ENCODE measurements at places on chromosomes 7 and 10.

- no peak for DNase-seq
Observed at GRCh38 chr10:130570074-130570473, 433.9 kb downstream of the GLRX3 start.

GRCh38 chr10:132157101-132157500, 29.6 kb upstream of the DPYSL4 start:
- DNase-seq = no peak

DNA sequence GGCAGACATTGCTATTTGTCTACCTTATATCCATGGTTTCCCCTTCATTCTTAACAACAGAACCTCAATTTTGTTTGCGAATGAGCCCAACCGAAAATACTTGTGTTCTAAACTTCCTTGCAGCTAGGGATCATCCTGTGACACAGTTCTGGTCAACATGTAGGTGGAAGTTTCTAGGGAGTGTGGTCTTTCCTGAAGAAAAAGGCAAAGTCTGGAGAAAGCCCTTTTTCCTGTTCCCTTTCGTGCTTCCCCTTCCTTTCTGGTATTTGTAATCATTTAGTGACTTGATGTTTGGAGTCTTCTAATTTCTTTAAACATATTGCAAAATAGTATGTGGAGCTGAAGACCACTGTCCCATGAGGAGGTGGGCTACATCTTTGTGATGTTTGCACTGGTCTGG, 2.9 kb upstream of the IFRD1 start:
- DNase-seq = no peak

GRCh38 chr7:101453617-101454016, 90.9 kb downstream of the COL26A1 start:
- no peak for DNase-seq

GRCh38 chr10:6299234-6299633, 96.5 kb downstream of the PFKFB3 start:
- no peak for DNase-seq

GRCh38 chr10:48549236-48549635, 55.6 kb downstream of the ARHGAP22 start:
- no peak for DNase-seq

GRCh38 chr10:57917019-57917418, 350.7 kb downstream of the IPMK start:
- DNase-seq = no peak

DNA sequence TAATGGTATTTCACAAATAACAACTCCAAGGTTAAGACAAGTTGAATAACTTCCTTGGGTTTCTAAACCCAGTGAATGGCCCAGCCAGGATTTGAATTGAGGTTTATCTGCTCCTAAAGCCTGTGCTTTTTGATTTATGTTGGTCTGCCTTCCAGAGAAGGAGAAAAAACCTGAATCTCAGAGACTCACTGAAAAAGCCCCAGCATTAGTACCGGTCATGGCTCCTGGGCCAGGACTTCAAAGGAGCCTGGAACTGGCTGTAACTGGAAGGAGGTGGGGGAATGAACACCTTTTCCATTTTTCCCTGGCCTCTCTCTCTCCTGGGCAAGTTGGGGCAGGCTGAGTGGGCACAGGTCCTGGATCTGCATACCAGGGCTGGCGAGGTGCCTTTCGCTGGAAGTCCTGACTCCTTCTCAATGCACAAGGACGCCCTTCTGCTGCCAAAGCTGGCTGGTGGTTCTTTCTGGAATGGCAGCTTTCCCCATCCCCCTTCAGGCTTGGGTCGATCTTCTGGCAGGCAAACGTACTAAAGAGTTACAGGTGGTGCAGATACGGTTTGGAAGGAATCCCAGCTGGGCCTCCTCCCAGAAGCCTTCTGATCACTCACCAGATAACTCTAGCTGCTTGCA, 268.2 kb downstream of the PTEN start:
- DNase-seq = no peak

- DNase-seq = no peak
Observed at GRCh38 chr7:94190599-94191061, 186.5 kb upstream of the BET1 start.

DNA sequence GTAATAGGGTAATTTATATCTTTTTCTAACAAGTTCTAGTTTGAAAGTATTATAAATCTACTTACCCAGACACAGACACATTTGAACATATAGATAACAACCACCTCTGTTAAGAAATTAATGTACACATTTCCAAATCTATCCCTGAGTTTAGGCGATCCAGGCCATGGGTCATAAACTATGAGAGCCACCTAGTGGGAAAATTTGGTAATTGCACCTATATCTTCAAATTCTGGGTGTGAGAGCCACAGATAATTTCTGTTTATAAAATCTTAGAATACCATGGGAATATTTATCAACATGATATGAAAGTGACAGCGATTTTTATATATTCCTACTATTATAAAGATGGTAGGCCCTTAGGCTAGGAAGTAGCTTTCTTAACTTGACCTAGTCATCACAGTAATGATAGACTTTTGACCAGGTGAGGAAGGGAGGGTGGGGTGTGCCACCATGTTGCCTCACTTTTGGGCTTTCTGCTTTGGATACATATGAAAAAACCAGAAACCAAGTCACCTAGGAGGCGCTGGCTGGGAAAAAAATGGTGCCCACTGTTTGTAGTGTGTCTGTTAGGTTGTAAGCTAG, 8.0 kb upstream of the EPHA1 start:
- DNase-seq = no peak

GRCh38 chr10:130108934-130109604, 1.6 kb downstream of the C10orf143 start:
- no peak for DNase-seq

DNA sequence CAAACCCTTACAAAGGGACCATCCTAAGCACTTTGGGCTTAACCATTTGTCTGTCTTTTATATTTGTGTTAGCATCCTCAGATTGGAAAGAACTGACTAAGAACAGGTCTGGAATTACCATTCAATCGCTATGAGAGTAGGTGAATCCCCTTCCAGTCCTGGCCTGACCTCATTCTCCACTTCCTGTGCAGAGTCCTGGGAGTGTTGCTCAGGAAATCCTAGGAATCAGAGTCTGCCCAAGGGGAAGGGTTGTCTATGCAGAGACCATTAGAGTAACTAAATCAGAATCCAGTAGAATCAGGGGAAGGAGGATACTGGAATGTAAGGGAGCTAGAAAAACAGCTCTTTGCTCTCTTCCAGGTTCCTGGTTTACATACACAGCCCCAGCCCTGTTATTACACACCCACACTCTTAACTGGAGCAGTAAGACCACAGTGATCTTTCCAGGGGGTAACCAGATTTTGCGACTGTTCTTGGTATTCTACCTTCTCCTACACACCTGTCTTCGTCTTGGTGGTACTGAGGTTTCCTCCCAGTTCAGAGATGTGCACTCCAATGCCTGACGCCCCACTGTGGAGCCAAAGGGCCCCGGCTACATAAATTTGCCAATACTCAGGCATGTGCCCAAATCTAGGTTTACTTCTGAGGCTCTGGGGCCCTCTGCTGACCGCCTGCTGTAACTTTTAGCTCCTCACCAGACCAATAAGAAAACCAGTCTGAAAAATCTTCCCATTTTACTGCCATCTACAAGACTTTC, 103.7 kb downstream of the RNF216 start:
- DNase-seq = no peak

GRCh38 chr7:18180685-18181084, 153.0 kb upstream of the PRPS1L1 start:
- DNase-seq = no peak

GRCh38 chr10:118542205-118542604, 53.2 kb downstream of the PRLHR start:
- DNase-seq = no peak

- no peak for DNase-seq
Observed at GRCh38 chr7:119647286-119647685, 625.7 kb upstream of the KCND2 start.

DNA sequence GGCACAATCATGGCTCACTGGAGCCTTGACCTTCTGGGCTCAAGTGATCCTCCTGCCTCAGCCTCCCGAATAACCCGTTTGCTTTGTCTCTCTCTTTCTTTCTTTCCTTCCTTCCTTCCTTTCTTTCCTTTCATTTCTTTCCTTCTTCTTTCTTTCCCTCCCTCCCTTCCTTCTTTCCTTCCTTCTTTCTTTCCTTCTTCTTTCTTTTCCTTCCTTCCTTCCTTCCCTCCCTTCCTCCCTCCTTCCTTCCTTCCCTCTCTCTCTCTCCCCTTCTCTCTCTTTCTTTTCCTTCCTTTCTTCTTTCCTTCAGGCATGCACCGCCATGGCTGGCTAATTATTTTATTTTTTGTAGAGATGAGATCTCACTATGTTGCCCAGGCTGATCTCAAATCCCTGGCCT, 57.9 kb upstream of the NPTX2 start:
- no peak for DNase-seq

DNA sequence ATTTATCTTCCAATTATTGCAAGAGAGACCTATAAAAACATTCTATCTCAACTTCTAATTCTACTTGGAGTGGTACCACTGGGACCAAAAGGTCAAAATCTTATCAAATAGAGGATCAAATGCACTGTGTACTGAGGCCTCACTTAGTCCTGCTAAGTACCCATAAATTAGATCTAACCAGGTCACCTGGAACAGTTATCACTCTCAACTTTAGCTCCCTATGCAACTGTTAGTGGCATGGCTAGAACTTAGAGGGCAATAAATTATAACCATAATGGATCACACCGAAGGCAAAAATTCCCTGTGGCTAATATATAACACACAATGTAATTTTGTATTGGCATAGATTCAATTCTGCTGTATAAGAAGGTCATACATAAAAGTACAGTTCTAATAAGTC, 428.9 kb downstream of the PCDH15 start:
- no peak for DNase-seq

DNA sequence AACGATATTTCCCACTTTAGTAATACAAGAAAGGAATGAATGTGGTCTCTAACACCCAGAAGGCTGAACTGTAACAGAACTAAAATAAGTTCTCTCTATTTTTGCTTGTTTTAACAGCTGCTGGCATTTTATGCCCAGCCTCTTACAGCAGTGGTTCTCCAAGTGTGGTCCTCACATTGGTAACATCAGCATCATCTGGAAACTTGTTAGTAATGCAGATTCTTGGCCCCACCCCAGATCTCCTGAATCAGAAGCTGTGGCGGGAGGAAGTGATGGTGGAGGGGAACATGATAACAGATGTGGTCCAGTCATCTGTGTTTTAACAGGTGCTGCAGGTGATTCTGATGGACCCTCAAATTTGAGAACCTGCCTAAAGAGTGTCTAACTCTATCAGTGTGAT, 170.1 kb downstream of the TMEM26 start:
- DNase-seq = no peak

DNA sequence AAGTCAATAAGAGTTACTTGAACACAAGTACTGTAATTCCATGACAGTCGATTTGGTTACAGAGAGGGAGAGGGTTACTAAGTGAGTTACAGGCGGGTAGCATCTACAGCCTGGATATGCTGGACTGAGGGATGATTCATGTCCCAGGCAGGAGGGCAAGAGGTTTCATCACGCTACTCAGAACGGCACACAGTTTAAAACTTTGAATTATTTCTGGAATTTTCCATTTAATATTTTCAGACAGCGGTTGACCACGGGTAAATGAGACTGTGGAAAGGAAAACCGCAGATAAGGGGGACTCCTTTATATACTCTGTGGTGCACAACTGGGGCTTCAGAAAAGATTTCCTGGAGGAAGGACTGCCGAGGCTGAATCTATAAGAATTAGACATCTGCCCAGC, 25.7 kb upstream of the LRRC4 start:
- no peak for DNase-seq

DNA sequence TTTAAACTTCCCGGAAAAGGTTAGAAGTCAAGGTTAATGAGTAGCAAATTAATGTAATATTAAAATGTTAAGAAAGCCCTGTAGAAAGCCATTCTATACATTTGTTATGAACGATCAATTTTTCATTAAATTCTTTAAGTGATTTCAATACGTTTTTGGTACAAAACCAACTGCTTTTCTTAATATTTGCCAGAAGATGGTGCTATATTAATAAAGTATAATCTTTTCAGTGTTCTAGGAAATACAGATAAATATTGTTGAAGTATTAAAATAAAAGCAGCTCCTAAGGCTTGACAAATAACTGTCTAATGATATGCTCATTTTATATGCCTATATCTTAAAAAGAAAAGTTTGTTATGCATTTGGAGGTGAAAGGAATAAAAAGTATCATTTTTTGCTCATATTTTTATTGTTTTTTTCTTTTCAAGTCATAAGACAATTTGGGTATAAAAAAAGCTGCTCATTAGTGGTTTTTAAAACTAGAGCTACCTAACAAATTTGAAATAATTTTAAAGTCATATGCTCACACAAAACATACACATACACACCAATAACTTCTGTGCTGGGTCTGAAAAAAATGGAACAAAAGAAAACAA, 130.3 kb upstream of the POT1 start:
- DNase-seq = no peak

DNA sequence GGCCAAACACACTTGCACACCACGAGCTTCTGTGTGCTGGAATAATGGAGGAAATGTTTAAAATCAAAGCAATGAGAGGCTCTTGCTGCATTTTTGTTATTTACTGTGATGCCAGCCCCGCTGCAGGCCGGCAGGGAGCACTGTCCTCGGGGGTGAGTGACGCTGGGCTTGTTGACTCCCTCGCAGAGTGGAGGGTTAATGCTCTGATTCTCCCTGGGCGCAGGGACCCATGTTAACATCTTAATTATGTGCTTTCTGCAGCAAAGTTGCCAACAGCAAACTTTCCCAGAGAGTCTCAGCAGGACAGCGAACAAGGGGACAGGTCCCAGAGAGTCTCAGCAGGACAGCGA, 22.9 kb downstream of the SCART1 start:
- no peak for DNase-seq

GRCh38 chr7:142581341-142581740, 167.9 kb upstream of the PRSS1 start:
- DNase-seq = no peak

DNA sequence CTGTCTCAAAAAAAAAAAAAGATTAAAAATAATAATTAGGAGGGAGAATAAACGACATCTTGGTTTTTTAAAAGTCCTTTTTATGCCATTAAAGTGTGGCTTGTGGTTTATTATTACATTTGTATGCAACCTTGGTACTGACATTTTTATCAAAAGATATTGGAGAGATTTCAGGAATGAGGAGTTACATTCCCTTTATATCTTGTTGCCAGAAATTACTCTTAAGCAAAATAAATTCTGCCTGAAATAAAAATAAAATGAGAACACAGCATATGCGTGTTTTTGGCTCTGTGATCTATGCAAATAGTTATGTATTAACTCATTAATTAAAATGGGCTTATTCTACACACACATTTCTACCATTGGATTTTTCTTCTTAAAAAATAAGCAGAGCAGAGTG, 202.4 kb downstream of the BICC1 start:
- DNase-seq = no peak

GRCh38 chr10:44774676-44775401, 136.3 kb upstream of the TMEM72 start:
- DNase-seq = no peak
